ENCODE measurements at places on chromosomes 2 and 18.

DNA sequence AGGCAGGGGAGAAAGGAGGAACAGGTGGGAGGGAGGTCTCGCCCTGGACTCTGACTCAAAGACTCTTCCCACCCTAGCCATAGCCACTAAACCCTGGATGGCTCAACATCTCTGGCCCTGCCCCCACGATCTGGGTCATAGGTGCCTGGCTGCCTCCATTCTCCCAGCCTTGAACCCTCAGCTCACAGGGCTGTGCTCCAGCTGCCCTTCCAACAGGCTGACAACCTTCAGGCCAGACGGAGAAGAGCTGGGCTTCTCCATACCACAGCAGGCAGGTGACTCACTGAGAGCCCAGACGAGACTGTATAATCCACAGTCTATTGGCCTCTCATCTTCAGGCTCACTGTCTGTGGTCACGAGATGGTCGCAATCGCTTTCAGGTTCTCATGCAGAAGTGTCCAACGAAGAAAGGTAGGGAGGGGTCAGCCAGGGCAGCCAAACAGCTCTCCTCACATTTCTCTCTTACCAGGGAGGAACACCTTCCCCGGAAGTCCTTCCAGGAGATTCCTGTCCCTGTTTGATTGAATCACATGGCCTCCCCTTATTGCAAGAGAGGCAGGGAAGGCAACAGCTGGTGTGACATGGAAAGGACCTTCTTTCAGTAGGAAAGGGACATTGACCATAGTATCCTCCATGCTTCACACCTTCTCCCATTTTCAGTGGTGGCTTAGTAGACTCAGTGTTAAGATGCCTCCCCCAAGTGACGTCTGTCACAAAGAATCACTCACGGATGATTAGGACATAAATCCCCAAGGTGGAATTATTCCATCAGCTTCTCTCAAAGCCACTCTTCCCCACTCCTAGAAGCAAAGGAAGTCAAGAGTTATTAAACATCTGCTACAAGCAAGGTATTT, 100.1 kb downstream of the MRO start:
- DNase-seq, result no peak

- DNase-seq, result no peak
These were observed 4.6 kb downstream of the CDCA7 start for GRCh38 chr2:173359231-173359630.

DNA sequence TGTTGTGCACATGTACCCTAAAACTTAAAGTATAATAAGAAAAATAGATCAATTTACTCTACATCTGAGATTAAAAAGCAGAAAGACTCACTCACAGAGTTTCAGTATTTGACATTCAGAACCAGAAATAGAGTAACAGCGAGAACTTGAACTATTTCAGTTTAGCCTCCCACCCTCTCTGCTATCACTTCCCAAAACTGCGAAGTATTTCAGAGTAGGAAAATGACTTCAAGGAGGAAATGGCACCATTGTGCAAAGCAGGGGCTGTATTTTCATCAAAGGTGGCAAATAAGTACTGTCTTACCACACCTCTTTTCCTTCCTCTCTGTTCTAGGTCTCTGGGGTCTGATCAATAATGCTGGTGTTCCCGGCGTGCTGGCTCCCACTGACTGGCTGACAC, 13.6 kb downstream of the DHRS9 start:
- DNase-seq, result no peak

GRCh38 chr18:36179562-36180355, 7.5 kb upstream of the MOCOS start:
- peak; percentile 90 for DNase-seq

DNA sequence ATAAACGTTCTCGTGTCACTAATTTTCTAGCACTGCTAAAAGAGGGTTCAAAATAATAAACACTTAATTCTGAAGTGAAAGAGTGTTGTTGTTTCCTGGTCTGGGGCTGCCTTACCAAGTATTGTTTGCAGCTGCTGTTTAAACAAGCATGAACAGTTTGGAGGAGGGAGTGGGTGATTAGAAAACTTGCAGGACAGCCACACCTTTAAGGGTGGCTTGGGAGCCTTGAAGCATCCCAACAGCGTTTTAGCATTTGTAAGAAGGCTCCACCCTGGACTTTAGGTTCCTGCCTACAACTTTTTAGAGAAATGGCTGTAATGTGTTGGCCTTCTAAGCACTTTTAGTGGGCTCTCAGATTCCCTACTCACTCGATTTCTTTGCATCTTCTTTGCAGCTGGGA, 371.6 kb downstream of the TGIF1 start:
- no peak for DNase-seq

DNA sequence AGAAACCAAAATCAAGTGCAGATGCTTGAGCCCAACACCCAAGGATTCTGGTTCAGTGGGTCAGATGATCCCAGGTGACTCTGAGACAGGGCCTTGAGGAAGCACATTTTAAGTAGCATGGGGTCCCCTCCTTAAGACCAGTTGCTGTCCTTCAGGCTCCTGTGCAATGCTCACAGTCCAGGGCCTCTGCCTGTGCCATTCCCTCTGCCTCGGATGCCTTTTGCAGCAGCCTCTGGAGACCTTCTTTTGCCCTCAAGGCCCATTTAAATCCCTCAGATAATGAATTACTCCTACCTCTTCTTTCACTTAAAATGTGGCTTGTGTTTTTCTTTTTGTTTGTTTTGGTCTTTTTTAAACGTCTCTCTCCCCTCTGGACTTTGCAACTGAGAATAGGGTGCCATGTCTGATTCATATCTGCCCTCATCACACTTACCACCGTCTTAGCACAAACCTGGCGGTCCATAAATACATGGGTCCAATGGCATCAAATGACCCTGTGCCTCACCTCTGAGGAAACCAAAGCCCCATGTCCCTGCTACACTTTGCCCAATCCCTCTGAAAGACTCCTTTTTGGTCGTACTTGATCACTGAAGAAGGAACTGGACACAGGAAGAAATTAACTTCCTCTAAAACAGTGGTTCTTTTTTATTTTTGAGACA, 14.2 kb downstream of the ACTG2 start:
- no peak for DNase-seq

DNA sequence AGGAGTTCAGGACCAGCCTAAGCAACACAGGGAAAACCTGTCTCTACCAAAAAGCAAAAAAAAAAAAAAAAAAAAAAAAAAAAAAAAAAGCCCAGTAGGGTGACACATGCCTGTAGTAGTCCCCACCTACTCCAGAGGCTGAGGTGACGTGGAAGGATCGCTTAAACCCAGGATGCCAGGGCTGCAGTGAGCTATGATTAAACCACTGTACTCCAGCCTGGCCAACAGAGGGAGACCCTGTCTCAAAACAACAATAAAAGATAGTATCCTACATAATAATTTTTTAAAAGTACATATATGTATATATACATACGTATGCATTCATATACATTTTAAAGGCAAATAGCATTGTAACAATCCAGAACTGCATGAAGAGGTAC, 51.7 kb downstream of the SOS1 start:
- DNase-seq, result no peak

GRCh38 chr2:71333619-71334018, 2.0 kb downstream of the ZNF638 start:
- DNase-seq, result no peak

GRCh38 chr18:58896734-58897508, 32.2 kb downstream of the ZNF532 start:
- DNase-seq, result no peak

DNA sequence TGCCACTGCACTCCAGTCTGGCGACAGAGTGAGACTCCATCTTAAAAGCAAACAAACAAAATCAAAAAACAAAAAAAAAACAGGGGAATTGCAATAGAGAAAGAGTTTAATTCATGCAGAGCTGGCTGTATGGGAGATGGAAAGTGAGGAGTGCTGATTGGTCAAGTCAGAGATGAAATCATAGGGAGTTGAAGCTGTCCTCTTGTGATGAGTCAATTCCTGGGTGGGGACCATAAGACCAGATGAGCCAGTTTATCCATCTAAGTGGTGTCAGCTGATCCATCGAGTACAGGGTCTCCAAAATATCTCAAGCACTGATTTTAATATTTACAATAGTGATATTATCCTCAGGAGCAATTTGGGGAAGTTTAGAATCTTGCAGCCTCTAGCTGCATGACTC, 45.3 kb downstream of the FRZB start:
- no peak for DNase-seq

- no peak for DNase-seq
These were observed 129.1 kb upstream of the DNMT3A start for GRCh38 chr2:25470806-25471205.

- no peak for DNase-seq
These were observed 27.7 kb upstream of the CYP27A1 start for GRCh38 chr2:218754201-218754600.

DNA sequence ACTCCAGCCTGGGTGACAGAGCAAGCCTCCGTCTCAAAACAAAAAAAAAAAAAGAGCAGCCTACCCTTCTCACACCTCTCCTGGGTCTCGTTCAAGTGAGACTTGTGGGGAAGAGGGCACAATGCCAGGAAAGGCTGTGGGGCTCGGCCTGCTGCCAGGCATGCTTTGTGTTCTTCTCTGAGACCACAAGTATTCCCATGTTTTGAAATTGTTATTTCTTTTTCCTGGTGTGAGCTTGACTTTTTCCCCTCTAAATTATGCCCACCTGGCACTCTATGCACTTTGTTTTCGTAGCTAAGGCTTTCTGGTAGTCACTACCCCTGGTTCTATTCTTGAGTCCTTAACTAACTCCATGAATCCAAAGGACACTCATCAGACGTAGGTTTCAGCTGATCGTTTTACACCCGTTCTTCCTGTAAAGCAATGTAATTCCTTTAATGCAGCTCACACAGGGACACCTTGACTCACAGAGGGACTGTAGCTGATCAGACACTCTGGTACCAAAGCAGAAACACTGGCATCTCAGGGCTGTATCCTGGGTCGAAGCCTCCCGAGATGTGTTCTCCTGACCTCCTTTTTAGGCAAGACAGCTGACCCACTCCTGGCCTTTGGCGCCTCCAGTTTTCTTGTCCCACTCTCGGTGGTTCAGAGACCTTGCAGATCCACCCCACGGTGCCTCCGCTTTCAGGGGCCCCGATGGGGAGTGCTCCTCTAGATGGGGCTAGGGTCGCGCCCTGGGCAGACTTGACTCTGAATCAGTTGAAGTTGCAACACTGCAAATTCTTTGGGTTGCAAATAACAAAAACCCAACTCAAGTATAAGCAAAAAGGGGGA, 193.3 kb upstream of the AGAP1 start:
- DNase-seq, result peak; percentile 76

DNA sequence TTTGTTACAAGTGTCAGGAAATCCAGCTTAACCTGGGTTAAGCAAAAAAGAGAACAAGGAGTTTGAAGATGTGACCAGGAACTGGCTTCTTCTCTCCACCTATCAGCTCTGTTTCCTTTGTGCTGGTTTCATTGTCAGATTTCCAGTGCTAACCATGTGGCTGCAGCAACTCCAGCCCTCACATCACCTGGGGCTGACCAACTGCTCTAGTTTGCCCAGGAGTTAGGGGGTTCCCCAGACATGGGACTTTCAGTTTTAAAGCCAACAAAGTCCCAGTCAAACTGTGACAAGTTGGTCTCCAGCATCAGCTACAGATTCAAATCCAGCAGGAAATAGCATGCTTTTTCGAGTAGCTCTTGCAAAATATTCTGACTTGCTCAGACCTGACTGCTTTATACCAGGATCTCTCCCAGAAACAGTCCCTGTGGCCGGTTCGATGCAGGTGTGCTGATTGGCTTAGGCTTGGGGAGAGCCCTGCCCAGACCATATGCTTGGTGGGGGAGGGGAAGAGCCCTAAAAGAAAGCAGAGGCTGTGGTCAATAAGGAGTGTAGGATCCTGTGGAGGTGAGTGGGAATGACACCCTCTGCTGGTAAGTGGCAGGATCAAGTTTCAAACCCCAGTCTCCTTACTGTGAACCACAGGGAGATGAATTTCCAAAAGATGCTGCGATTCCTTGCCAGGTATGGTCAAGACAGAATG, 49.5 kb downstream of the KCNE4 start:
- DNase-seq, result no peak

- DNase-seq, result peak; percentile 56
These were observed 218.4 kb upstream of the FN1 start for GRCh38 chr2:215654148-215654819.

DNA sequence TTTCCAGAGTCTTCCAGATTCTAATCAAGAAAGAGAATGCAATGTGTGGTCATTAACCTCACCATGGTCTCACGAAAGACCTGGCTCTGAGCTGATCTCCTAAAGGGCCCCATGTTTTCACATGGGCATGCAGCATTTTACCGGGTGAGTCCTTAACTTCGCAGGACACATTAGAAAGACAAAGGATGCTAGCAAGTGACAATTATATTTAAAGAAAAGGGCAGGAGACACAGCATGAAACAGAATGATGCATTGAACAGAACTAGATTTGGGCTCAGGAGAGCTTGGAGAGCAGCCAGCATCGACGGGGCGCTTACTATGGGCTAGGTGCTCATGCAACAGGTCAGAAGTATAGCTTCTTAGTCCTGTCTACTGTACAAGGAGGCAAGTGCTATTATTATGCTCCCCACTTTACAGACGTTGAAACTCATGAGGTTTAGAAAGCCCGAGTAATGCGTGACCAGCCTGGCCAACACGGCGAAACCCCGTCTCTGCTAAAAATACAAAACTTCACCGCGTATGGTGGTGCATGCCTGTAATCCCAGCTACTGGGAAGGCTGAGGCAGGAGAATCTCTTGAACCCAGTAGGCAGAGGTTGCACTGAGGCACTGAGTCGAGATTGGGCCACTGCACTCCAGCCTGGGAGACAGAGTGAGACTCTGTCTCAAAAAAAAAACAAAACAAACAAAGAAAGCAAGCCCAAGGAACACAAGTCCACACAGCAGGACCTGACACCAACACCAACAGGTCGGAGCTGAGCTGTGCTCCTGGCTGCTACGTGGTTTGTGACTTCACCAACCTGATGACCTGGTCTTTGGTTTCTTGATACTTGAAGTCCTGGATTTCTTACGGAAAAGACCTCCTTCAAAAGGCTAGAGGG, 16.1 kb downstream of the MBP start:
- no peak for DNase-seq

DNA sequence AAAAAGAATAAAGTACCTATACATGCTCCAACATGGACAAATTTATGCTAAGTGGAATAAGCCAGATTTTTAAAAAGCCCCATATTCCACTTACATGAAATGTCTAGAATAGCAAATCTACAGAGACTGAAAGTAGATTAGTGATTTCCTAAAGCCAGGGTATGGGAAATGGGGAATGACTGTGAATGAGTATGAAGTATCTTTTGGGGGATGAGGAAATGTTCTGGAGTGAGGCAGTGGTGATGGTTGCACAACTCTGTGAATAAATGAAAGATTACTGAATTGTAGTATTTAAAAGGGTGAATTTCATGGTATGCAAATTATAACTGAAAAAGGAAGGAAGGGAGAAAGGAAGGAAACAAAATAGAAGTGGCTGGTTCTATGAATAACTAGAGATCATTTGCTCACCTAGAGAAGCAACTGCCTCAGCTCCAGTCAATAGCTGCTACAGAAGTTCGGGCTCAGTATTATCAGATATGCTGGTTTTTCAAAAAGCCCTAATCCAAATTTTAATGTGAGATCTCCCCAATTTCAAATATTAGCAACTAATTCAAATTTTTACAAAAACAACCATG, 39.3 kb downstream of the MAP3K2 start:
- peak; percentile 13 for DNase-seq

- no peak for DNase-seq
These were observed 16.6 kb upstream of the LNPK start for GRCh38 chr2:176018708-176019107.

GRCh38 chr2:129302106-129302505, 677.4 kb upstream of the RAB6C start:
- DNase-seq, result no peak

- DNase-seq, result no peak
These were observed 165.8 kb upstream of the EPB41L3 start for GRCh38 chr18:5709476-5710095.

- no peak for DNase-seq
These were observed 74.1 kb downstream of the DGKD start for GRCh38 chr2:233428438-233428837.

GRCh38 chr18:963276-963675, 58.6 kb downstream of the ADCYAP1 start:
- DNase-seq, result no peak
